ENCODE measurements at places on chromosomes 6 and 20. TPM values are rescaled to one million over a fixed set of nuclear protein-coding genes. Genes with fewer than 3 reads are reported as not detected.

HLA-DQB1 gene
- total RNA-seq, result 21.4 TPM

LBP gene
- 0.32 TPM for total RNA-seq

MOXD1 gene
- total RNA-seq, result 0.18 TPM

EEF1A1 gene
- total RNA-seq, result 14,142 TPM

JPH2 gene
- not detected for total RNA-seq

MUC22 gene
- not detected for total RNA-seq

NDUFAF4 gene
- total RNA-seq, result 24.5 TPM

TMC2 gene
- total RNA-seq, result not detected

BTBD3 gene
- 3.1 TPM for total RNA-seq

MCCD1 gene
- not detected for total RNA-seq

TCP11 gene
- total RNA-seq, result not detected

Measured in T-cell (primary cell).